ENCODE measurements at places on chromosomes 12 and 14.

DNA sequence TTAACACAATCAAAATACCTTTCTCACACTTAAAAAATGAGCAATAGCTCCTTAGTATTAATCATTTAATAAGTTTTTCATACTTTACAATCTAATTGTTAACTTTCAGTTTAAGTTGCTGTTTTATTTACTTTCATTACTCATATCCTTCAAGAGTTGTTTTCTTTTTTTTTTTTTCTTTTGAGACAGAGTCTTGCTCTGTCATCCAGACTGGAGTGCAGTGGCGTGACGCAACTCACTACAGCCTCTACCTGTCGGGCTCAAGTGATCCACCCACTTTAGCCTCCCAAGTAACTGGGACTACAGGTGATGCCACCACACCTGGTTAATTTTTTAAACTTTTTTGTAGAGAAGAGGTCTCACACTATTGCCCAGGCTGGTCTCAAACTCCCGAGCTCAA, 16.1 kb downstream of the ZBTB1 start:
- no peak for DNase-seq

DNA sequence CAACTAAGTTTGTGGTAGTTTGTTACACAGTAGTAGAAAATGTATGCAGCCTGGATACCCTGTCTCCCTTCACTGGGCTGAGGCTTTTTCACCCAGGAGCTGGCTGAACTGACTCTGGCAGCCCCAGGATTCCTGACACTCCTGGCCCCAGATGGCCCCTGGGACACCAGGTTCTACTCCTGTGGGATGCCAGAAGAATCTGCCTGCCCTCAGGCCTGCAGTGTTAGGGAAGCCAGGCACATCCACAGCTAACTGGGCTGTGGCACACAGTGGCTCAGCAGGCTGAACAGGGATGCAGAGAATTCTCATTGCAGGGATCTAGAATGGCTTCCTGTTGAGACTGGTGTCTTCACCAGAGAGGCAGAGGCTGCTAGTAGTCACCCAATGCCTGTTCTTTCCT, 8.5 kb downstream of the IFI27 start:
- no peak for DNase-seq

DNA sequence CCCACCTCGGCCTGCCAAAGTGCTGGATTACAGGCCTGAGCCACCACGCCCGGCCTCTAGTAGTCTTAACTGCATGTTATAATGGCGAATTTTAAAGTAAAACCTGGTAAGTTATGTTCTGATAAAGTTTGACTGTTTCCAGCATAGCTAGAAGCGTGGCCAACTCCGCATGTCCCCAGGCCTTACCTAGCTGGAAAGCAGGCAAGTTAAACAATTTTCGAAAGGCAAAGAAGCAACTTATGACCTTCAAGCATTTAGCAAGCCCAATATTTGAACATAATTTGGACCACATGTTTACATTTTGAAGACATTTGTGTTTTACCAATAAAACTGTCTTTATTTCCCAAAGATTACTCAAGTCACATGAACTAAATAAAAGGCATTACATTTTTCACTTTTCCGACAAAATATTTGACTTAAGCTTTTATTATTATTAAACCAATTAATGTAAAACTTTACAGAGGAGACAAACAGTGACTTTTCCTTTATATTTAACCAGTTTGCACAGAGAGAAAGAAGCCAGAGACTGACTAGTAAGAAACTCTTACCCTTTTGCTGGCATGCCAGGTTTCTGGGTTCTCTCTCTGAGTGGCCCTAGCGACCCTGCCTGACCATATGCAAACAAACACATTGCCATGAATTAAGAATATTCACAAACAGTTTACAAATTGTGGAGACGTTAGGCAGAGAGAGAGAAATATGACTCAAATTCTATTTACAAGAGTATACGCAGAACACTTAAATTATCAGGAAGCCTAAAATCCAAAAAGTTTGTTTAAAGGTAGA, 106.3 kb downstream of the RIN3 start:
- DNase-seq, result no peak

DNA sequence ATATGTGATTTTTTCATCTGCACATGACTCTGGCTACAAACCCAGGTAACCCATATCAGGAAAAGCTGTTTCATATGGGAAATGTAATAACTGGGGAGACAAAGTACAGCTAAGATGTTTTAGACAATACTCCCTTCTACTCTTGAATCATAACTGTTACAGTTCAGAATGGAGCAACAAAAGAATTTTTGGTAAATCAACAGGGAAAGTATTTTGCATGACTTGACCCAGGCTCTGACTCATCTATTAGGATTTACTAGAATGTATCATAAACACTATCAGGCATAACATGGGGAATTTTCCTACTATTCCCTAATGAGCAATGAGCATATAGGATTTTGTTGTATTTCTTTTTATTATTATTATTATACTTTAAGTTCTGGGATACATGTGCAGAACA, 553.0 kb downstream of the SLC16A7 start:
- no peak for DNase-seq

GRCh38 chr14:104794993-104795780, at the start of gene AKT1:
AKT1 (minus strand) TSS chr14:104795748; CDS start chr14:104792643, 3,105 bp downstream.
- DNase-seq, result peak; percentile 68

DNA sequence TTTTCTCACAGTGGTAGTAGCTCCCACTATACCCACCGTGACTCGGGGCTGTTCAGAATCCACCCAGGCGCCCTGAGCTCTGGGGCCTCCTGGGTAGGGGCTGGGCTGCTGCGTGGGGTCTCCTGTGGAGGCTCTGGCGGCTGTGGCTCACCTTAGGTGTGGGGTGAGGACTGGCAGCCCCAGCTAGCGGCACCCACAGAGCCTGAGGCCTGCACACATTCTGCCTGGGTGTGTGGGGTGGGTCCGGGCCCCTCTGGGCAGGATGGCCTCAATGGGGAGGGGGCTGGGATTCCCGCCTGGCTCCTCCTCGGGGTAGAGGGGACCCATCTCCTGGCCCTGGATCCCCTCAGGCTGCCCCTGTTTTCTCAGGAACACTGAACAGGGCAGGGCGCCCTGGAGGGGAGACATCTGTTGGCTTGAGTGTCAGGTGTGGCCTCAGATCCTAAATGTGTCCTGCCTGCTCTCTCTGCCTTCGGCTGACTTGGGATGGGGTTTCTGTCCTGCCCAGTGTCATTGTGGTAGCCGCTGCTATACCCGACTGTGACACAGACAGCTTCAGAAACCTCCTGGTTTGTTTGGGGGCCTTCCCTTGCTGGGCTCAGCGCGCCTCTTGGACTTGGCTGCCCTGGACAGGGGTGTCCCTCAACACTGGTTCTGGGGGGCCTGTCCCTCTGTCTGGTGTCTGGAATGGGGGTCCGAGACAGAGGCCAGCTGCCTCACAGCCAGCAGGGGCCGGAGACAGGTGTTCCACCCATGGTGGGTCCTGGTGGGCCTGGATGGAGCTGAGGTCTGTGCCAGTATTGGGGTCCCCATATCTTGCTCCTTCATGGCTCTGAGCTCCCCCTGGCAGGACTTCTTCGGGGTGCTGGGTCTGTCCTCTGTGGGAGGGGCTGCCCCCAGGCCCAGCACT, 354.9 kb downstream of the TMEM121 start:
- DNase-seq, result no peak

DNA sequence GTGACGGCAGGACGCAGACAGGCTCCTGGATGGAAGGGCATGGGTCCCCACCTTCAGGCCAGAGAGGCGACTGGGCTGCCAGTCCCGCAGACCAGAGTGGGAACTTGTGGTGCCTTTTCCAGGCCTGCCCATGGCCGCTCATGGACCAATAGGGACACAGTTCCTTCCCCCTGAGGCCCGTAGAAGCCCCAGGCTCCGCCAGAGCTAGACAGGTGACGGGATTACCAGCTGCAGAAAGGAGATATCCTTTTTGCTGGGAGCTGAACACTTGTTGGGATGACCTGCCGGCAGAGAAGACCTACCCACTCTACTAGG, 73.6 kb upstream of the RASSF8 start:
- no peak for DNase-seq

DNA sequence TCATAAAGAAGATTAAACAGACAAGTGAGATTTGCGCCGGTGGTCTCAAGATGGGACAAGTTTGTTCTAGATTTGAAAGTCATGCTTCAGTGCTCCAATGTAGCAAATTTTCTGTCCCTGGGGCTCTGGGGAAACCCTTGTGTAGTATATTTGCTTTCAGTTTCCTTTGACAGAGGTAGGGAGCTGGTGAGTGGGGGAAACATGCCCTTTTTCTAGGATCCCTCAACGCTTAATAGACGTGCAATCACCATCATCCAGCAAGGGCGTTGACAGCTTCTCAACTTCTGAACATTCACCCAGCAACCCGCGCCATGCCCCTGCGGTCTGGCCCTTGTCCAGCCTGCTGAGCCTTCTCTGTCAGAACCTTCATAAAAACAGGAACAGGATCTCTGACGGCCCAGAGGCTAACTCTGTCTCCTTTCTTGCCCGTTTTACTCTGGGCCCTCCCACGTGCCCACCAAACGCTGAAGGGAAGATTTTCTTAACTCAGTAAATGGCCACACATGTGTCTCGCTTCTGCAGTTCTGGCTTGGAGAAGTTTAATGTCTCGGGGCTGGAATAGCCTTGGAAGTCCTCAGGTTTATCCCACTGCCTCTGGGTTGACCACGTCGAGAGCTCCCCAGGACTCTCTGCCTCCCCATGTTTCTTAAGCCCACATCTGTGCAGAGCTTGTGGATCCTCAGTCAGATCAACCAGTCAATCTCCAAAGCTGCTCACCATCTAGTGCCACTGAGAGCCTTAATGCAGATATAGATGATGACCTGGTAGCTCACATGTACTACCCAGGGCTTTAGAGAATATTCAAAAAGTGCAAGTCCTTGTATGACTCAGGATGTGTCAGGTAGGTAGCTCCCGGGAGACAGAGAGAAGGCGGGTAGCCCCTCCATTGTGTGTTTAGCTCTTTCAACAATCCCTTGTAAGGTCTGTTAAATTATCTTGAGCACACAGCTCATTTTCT, 58.1 kb upstream of the CCND2 start:
- no peak for DNase-seq

GRCh38 chr12:39077226-39077625, 171.8 kb upstream of the CPNE8 start:
- no peak for DNase-seq

DNA sequence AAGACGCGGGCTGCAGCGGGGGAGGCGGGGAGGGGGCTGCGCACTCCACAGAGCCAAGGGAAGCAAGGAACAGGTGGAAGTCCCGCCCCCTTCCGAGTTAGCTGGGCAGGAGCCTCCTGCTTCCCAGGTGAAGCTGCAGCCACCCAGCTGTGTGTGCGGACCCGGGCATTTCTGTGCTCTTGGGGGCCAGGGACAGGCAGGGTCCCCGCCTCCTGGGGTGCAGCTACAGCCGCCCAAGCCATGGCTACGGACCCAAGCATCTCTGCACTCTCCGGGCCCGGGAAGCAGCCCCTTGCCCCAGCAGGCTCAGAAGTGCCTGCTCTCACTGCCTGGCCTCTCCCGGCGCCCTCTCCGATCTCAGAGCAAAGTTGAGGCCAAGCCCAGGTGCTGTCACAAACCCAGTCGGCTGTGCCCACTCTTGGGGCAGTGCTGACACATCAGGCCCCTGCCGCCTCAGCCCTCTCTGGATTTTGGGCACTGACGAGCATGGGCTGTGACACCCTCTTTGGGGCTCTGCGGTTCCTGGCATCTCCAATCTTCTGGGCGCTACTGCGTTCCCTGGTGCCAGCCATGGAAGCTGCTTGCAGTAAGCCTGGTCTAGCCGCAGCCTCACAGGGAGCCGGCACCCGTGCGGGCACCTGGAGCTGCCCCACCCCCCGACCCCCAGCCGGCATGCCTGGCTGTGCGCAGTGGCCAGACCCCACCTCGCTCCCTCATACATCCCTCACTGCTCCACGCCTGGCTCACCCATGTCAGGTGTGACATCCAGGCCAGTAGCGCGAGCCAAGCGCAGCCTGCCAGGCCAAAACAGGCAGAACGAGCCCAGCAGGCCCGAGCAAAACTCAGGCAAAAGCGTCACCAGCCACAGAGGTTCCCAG, 8.5 kb upstream of the MGAT4C start:
- DNase-seq, result no peak

GRCh38 chr12:40152783-40153383, 47.0 kb upstream of the SLC2A13 start:
- no peak for DNase-seq

- DNase-seq, result no peak
Observed at GRCh38 chr12:108814462-108815211, 42.7 kb downstream of the SSH1 start.
